ENCODE measurements at places on chromosomes 3 and 15.

GRCh38 chr3:120180731-120181412 lies 86.6 kb upstream of the GSK3B start:
- DNase-seq: no peak

DNA sequence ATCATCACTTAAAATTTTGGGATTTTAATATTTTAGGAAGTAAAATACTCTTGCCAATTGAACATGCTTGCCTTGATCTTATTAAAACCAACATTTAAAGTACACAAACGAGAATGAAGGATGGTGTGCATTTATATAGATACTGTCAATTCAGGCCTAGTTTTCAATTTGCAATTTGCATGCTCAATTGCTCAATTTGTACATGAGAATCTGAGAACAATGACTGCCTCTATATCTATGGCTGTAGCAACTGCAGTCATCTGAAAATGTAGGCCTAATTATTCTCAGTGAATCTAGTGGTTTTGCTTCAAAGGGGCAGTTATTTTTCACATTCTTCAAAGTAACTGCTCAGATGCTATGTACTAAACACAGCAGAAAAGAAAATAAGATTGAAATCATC lies 18.8 kb downstream of the ZBBX start:
- no peak for DNase-seq

DNA sequence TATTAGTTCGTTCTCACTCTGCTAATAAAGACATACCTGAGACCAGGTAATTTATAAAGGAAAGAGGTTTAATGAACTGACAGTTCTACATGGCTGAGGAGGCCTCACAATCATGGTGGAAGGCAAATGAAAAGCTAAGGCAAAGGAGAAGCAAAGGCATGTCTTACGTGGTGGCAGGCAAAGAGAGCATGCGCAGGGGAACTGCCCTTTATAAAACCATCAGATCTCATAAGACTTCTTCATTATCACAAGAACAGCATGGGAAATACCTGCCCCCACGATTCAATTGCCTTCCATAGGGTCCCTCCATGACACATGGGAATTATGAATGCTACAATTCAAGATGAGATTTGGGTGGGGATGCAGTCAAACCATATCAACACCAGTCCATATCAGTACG lies 133.5 kb downstream of the ZNF621 start:
- DNase-seq: no peak

DNA sequence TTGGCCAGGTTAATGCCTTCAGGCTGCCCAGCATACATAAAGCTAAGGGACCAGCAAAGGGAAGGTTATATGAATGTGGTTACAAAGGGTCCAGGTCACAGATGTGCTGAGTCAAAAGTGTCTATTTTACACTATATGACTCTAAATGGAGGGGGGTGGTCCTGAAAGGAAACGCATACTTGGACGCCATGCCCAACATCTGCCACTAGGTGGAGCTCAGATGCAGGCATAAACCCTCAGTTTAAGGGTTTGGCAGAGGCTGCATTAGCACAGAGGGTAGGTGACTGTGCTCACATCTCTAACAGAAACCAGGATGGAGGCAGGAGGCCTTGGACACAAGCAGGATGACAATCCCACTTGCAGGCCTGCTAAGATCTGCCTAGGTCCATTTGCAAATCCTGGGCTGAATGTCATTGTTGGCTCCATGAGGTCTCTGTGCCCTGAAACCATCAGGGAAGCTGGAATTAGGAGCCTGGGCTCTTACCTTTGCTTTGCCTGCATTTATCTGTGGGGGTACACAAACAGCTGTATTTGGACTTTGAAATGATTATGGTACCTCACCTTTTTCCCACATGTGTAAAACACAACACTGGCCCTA lies 55.8 kb downstream of the ZNF621 start:
- DNase-seq: peak; percentile 11

GRCh38 chr3:33467786-33468185 lies 27.6 kb upstream of the UBP1 start:
- DNase-seq: no peak

DNA sequence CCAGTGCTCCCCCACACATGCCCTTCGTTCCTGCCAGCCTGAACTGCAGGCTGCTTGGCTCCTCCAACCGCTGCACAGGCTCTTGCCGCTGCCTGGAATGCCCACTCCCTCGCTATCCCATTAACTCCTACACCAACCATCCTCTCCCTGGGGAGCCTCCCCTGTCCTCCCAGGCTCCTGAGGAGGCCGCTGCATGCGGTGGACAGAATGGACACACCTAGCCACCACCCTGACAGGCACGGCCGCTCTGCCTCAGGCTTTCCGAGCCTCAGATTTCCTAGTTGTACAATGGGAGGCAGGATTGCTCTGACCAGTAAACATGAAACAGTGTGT lies 2.3 kb downstream of the PLXNB1 start:
- no peak for DNase-seq

- DNase-seq: no peak
Measured at GRCh38 chr3:142947352-142947751, 16.1 kb downstream of the PAQR9 start.

- DNase-seq: no peak
Measured at GRCh38 chr3:135758961-135759360, 206.6 kb upstream of the PPP2R3A start.

GRCh38 chr3:12231431-12231830 lies 57.4 kb upstream of the PPARG start:
- no peak for DNase-seq

GRCh38 chr3:185363662-185364203 lies 797 bp downstream of the MAP3K13 start:
- DNase-seq: no peak

DNA sequence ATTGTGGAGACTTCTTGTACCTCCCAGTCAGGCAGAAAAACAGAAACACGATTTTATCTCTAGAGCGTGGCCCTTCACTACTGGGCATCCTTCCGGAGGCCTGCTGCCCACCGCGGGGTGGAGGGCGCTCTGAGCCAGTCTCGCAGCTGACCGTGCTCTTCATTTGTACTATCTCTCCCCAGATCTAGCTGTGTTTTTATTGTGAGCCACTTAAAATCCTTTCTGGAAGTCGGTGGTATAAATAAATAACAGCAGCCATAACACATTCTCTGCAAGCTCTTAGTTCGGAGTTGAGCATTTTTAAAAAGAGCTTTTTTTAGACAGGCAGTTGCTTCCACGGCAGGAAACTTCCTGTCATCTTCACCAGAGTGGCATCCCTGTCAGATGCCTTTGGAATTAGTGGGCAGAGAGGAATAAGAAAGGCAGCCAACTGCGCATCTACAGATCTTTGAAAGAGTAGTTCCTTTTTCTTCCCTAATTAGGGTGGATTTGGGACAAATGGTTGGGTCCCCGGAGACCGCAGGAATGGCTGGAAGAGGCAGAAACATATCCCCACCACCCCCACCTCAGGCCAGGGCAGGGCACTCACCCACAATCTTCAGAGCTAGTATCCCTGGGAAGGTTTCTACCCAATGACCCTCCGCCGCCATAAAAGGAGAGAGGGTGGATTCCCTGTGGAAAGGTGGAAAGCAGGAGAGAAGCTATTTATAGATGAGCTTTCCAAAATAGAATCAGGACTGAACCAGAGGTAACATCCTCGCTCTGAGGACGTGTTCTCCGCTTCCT lies 91.1 kb downstream of the TOP2B start:
- no peak for DNase-seq

DNA sequence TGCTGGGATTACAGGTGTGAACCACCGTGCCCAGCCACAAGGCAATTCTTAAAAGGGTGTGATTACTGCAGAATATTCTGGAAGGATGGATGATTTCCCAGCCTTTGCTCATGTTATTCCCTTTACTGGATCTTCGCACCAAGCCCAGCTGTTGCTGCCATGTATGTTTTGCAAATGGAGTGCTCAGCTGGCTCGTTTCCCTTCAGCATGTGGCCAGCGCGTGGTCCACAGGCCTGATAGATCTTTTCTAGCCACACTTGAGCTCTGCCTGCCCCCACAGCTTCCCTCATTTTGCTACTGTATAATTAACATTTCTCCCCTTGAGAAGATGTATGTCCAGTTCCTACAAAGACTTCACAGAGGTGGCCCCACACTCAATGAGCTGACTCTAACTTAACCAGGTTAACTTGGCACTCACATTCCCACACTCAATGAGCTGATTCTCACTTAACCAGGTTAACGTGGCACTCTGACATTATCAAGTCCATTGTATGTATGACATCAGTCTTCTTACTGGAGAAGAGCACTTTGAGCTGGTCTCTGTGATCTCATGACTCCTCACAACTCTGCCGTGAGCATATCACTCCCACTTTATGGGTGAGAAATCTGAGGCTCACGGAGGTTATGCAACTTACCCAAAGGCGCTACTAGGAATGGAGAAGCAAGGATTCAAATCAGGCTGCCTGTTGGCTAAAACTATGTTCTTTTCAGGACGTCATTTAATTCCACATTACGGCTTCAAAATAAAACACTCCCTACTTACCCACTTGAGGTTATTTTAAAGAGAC lies 49.2 kb downstream of the TM4SF4 start:
- DNase-seq: no peak

DNA sequence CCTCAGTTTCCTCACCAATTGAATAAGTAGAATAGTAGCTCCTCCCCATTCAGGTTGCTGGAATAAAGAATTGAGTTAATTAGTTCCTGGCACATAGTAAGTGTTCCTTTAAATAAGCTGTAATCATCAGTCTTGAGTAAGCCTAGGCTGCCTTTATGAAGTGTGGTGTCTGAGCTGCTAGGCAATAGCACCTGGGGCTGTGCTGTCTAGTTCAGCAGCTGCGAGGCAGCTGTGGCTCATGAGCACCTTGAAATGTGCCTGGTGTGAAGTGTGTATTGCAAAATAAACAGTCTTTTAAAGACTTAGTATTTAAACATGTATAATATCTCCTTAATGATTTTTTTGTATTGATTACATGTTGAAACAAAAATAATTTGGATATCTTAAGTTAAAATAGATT lies 77.6 kb downstream of the TOP2B start:
- no peak for DNase-seq

- DNase-seq: no peak
Measured at GRCh38 chr3:72719137-72719536, 129.1 kb downstream of the SHQ1 start.

GRCh38 chr3:185760088-185760487 lies 64.8 kb downstream of the IGF2BP2 start:
- DNase-seq: no peak

DNA sequence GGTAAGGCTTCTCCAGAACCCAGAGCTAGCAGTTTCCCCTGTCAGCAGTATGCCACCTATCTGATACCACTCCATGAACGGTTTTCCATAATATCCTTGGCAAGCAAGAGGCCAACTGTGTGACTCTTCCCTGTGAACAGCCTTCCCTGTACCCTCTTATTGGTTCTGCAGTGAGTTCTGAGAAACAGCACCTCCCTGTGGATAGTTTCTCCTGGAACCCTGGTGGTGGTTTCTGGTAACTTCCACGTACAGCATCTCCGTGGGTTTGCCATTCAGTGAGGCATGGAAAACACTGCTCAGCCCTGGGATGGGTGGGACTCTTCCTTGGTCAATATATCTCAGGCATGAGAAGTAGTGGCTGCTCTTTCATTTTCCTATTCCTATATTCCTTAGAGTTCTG lies 19.4 kb upstream of the SERPINI2 start:
- no peak for DNase-seq

DNA sequence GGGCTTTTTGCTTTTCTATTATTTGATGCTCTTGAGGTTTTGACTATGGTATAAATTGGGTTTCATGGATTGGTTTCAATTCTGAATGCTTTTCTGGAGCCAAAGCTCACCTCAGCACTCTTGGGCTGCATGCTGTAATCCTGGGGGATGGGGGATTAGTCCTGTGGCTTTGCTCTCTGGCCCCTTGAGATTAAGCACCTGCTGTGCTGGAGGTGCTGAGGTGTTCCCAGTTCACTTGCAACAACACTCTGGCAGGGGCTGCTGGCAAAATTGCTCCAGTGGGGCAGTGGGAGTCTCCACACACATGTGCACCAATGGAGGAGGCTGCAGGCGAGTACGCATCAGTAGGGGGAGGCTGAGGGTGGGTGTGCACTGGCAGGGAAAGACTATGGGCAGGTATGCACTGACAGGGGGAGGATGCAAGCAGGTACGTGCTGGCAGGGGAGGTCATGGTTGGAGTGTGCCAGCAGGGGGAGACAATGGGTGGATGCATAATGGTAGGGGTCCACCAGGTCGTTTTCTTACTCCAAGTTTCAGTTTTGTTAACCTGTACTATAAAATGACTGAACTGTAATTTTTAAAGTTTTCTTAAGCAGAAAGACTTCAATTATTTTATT lies 489.2 kb downstream of the FGF12 start:
- DNase-seq: no peak

- no peak for DNase-seq
Measured at GRCh38 chr3:171328419-171329082, 131.7 kb downstream of the TNIK start.

DNA sequence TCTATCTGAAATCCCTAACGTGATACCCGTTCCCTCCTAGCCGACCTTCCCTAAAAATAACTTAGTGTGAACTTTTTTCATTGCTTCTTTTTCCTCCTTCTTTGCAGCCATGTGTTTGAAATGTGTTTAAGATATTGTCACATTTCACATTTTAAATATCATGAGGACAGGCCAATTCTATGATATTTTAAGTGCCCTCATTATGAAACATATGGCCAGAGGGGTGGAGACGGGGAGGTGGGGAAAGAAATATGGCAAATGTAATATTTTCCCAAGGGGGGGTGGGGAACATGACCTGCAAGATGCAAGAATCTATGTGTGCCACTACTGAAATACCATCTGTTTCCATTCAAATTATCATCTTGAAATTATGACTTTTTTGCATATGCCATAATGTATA lies 1039.2 kb downstream of the AGBL1 start:
- DNase-seq: no peak

DNA sequence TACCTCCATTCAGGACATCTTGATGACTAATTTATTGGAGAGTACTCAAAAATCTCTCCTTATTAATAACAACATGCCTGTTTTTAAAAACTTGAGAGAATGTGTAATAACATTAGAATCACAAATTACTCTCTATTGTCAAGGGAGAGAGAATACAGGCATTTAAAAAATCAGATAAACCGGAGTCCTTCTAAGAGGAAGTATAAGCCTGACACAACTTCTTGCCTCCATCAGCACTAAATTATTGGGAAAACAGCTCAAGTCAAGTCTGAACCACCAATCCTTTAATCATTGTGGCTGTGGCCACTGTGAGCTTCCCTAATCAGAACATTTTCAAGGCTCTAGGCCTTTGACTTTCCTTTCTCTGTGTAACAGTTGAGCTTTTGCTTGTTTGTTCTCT lies 38.0 kb downstream of the SSR3 start:
- no peak for DNase-seq

GRCh38 chr15:67039384-67040075 lies 25.9 kb upstream of the SMAD3 start:
- DNase-seq: no peak

Data from NCI-H187 (cell line).